ENCODE measurements at places on chromosomes 4 and X.

DNA sequence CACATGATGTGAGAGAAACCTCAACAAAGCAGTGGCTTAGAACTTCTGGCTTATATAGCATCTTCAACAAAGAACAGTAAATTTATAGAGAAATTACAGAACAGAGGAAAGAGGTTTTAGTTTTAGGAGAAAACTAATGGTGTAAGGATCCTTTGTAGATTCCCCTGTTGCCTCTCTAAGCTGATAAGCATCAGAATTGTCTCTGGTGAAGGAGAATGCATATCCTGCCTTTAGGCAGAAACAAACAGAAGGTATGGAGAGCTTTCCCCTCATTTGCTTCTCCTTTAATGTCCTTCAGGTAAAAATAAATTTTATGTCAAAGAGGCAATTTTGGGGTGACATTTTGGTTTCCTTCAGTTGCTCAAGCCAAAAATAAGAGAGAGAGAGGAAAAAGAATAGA is 625.9 kb downstream of the CCSER1 start:
- no peak for DNase-seq

- DNase-seq: no peak
Measured at GRCh38 chr4:67576538-67576937, 18.0 kb downstream of the STAP1 start.

GRCh38 chr4:112153211-112153791 is 8.0 kb downstream of the FAM241A start:
- DNase-seq: no peak

DNA sequence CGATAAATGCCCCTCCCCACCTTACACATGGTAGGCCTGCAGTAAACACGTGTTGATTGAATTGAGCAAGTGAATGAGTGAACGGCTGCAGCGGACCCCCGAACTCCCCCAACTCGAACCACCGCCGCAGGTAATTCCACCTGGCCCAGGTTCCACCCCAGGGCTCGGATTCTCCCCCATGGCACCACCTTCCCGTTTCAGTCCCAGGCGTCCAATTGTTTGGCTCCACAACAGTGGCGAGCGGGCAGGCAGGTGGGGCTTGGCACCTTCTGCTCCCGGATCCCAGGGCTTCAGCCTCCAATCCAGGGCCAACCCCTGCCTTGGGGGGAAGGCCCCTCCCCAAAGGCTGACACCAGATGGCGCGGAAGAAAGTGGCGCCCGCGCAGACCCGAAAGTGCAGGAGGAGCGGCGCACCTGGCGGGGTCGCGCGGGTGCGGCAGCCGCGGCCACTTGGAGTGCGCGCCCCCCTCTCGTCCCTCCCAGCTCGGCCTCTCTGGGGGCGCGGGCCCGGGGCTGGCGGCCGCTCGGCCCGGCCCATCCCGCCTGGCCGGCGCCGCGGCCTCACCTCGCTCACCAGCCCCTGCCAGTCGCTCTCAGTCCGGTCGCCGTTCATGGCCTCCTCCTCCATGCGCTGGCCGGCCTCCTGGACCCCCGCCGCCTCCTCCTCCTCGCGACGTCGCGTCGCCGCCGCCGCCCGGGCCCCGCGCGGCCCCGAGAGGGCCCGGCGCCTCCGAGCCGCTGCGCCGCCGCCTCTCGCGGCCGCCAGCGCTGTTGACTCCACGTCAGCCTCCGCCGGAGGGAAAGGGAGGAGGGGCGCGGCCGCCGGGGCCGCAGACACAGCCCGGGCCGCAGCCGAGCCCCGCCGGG is at the start of gene CCDC149:
TSS of gene CCDC149 (minus strand) at position 791 of the 867 bp plus-strand sequence. CDS start at position 613, 178 bp downstream.
- DNase-seq: peak; percentile 78

DNA sequence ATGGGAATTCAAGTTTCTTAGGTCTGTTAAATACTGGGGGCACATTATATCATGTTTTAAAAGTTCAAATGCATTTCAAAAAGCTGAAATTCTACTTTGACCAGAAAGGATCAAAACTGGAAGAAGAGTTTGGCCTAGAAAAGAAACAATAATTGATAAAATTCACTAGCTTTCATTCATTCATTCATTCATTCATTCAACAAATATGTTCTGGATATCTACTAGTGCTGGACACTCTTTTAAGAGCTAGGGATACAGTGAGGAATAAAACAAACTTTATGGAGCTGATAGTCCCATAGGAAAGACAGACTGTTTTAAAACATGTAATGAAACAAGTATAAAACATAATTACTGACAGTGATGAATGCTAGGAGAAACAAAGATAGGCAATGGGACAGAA is 106.0 kb downstream of the JADE1 start:
- DNase-seq: no peak

GRCh38 chr4:153159728-153160221 is 44.5 kb upstream of the TRIM2 start:
- DNase-seq: peak; percentile 85

DNA sequence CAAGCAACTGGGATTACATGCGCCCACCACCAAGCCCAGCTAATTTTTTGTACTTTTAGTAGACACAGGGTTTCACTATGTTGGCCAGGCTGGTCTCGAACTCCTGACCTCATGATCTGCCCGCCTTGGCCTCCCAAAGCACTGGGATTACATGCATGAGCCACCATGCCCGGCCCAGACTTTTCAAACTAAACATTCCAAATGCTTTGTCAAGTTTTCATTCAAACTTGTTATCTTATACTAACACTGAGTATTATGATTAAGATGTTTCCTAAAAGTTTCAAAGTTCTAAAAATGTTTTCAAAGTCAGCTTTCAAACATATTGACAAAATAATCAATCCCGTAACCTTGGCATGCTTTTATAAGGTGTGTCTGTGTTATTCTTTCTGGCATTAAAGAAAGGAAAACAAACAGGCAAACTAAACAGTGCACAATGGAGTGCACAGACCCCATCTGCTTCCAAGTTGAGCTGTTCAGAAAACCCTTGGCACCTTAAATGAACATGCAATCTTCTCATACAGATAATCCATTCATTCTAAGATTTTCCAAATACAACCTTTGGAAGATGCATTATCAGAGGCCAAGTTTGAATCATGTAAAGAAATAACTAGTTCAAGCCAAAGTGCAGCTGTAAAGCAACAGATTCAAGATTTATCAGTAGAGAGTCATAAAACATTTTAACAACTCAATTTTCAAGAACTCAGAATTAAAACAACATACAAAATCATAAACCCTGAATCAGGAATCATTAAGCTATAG is 49.1 kb downstream of the ABCG2 start:
- no peak for DNase-seq

GRCh38 chr4:56050625-56051024 is 101.9 kb downstream of the CEP135 start:
- DNase-seq: no peak

DNA sequence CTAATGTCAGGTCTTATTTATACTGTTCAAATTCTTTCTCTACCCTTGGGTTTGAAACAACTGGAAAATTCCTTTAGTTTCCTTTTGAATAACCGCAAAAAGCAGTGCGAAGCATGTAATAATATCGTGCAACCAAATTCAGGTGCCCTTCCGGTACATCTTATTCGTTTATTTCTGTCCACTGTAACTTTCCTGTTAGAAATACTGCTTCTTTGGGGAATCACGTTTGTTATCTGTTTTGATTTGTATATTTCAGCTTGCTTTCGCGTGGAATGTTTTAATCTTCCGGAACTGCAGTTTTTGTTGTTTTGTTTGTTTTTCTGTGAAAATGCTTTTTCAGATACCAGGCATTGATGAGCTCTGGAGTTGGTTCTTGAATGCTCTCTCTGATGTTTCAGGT is 85.7 kb upstream of the HPRT1 start:
- no peak for DNase-seq

- no peak for DNase-seq
Measured at GRCh38 chr4:2378401-2378800, 40.0 kb downstream of the ZFYVE28 start.

DNA sequence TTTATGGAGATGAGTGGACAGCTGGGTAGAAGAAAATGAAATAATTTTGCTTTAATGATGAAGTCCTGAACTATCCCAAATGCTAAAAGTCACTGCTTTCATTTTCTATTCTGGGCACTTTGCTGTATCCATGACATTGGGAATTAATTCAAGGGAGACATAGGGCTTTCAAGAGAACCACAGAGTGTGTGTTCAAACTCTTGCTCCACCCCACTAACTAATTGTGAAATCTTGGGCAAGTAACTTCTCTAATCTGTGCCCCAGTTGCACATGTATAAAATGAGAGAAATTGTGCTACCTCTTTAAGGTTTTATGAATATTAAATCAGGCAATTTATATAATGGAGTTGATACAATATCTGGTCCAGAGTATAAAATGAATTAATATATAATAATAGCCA is 1422.0 kb downstream of the ADGRL3 start:
- DNase-seq: no peak

Measured in fibroblast of skin of scalp (primary cell).